B cell (primary cell): ENCODE measurements at places on chromosomes 5 and 9.

DNA sequence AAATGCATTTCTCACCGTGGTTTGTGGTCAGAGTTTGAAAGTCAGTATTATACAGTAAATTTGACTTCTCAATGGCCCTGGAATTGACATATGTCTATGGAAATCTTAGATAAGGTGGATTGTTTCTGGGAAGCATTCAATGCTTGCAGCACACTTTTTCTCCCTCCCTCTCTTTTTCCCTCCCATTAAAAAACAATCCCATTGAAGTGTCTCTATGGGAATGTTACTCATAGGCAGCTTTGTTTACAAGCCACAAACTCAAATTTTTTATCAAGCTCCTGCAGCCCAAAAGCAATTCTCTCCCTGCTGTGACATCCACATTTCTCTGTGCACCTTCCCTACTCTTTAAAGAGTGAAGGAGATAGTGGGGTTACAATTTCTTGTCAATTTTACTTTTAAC is 292.1 kb downstream of the ARRDC3 start:
- no peak for DNase-seq
- H3K27me3 ChIP-seq = no peaks in the 10 kb centered on the region
- no peak overlapping the region for H3K4me3 ChIP-seq
- H3K27ac ChIP-seq = no peak overlapping the region
- H3K4me1 ChIP-seq = no peaks in the 10 kb centered on the region

DNA sequence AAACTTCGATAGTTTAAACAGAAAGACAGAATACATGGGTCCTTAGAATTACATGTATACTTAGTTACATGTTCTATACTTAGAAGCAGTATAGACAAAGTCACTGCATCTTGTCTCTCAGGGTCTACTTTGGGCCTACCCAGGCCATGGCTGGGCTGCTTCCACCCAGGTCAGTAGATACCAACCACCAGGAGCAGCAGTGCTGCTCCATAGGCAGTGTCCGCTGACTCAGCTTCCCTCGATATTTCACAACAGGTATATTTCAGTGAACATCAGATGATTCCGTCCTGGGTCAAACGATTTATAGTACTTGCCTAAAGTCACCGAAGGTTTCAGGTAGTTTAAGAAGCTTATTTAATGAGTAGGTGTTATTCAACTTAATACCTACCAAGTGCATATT is 18.0 kb downstream of the IARS1 start:
- H3K27me3 ChIP-seq = no peaks in the 10 kb centered on the region
- no peak overlapping the region for H3K27ac ChIP-seq
- no peak overlapping the region for H3K4me3 ChIP-seq

- no peak overlapping the region for H3K27ac ChIP-seq
- no peak for DNase-seq
- no peaks in the 10 kb centered on the region for H3K27me3 ChIP-seq
- H3K4me1 ChIP-seq = no peaks in the 10 kb centered on the region
- no peaks in the 10 kb centered on the region for H3K36me3 ChIP-seq
Measured at GRCh38 chr5:179184521-179185050, 124.4 kb downstream of the ZNF354C start.

- no peak overlapping the region for H3K4me3 ChIP-seq
- no peaks in the 10 kb centered on the region for H3K36me3 ChIP-seq
- DNase-seq = no peak
- no peak overlapping the region for H3K27ac ChIP-seq
- H3K4me1 ChIP-seq = no peaks in the 10 kb centered on the region
Measured at GRCh38 chr5:31585895-31586270, 53.0 kb upstream of the PDZD2 start.

GRCh38 chr5:157236423-157236822 is 29.5 kb upstream of the CYFIP2 start:
- H3K27ac ChIP-seq = no peak overlapping the region
- H3K36me3 ChIP-seq = no peaks in the 10 kb centered on the region
- no peaks in the 10 kb centered on the region for H3K27me3 ChIP-seq
- no peak for DNase-seq

- no peak overlapping the region for H3K4me3 ChIP-seq
- no peaks in the 10 kb centered on the region for H3K27me3 ChIP-seq
- H3K4me1 ChIP-seq = peaks cover 7% of the 10 kb centered on the region
- no peaks in the 10 kb centered on the region for H3K36me3 ChIP-seq
- no peak overlapping the region for H3K27ac ChIP-seq
Measured at GRCh38 chr5:1097381-1097987, 14.4 kb downstream of the SLC12A7 start.

DNA sequence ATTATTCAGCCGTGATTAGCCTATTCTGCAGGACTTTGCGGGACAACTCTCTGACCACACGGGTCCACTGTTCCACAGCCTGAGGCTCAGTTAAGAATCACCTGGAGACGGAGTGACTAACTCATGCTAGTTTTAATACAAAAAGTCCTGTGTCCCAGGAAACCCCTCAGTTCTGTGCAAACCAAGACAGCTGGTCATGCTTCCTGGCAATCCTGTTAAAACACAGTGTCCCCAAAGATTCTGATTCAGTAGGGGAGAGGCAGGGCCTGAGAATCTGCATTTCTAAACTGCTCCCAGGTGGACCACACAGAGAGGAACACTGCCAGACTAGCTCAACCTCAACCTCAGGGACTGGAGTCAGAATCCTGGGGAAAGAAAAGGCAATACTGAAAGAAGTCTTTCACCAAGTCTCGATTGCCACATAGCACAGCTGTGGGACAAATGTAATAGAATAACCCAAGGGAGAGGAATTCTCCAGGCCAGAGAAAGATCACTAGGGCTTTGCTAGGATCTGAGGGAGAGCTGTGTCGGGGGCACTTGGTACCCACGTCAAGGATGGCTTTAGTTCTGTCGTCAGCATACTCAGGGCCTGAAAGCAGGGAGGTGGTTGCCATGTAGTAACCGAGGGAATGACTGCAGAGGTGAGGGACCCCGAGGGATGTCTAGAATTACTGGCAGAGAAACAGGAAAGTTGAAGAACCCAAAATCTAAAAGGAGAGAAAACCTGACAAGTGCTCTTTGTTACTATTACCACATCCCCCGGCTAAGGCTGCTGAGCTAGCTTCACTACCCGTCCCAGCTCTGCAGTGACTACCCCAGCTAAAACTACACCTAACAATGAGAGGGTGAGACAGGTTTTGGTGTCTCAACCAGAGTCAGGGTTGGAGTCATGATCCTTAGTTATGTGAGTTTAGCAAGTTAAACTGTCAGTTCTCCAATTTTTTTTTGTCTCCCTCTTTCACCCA is 8.6 kb downstream of the SUSD1 start:
- peaks cover 21% of the 10 kb centered on the region for H3K4me1 ChIP-seq
- H3K36me3 ChIP-seq = no peaks in the 10 kb centered on the region
- H3K27me3 ChIP-seq = no peaks in the 10 kb centered on the region
- no peak overlapping the region for H3K4me3 ChIP-seq

DNA sequence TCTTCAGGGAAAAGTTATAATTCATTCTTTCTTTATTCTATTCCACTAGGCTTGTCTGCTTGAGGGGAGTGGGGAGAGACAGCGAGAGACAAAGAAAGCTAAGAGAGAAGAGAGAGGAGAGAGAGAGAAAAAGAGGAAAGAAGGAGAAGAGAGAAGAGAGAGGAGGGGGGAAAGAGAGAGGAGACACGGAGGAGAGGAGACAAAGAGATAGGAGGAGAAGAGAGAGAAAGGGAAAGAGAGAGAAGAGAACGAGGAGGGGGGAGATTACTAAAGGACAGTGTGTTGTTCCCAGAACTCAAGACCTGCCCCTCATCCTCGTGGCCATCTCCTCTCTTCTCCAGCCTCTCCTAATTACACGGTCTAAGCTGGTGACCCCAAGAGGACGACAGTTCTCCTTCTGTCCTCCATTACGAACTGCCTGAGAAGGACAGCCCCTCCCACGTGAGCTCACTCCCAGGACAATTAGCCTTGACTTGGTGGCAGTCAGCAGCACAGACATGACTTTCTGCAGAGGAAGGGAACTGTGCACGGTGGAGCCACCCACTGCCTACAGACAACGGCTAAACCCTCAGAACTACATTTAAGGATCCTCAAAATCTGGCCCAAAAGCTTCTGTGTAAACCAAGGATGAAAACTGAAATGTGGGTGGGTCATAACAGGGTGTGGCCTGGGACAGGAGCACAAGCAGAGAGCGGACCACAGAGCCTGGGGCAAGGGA is 99.1 kb downstream of the COL23A1 start:
- no peaks in the 10 kb centered on the region for H3K4me1 ChIP-seq
- DNase-seq = no peak
- H3K36me3 ChIP-seq = no peaks in the 10 kb centered on the region
- H3K27me3 ChIP-seq = no peaks in the 10 kb centered on the region

DNA sequence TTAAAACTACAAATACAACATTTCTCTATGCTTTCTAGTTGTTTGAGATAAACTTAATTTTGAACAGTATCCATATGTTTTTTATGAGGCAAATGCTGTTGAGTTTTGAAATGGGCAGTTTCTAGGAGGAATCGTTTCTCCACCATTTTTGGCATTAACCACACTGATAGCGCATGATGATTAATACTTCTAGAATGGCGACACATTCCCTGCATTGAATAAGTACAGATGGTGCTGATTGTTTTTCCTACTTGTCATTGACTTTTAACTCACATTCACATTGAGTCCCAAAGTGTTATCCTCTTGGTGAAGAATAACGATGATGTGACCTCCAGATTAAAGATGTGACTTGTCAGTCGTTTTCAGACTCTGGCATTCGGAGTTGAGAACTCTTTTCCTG is 6.5 kb upstream of the CCDC192 start:
- no peaks in the 10 kb centered on the region for H3K36me3 ChIP-seq
- no peaks in the 10 kb centered on the region for H3K27me3 ChIP-seq
- H3K4me3 ChIP-seq = no peak overlapping the region
- no peaks in the 10 kb centered on the region for H3K4me1 ChIP-seq
- H3K27ac ChIP-seq = no peak overlapping the region
- no peak for DNase-seq

DNA sequence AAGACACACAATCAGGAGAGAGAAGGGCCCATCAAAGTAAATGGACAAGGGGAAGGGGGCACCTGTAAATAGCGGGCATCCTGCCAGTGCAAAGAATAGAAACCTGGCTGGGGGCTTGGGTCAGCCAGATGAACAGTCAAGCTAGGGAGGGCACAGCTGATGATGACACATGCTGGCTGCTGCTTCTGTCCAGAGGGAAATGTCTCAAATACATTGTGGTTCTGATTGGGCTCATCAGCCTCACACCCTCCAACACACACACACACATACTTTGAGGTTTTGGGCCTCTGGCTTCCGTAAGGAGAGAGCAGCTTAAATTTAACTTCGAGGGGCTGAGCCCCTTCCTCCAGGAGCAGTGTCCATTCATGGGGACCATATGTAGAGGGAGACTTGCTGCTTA is 27.6 kb upstream of the SPATA31E1 start:
- H3K36me3 ChIP-seq = no peaks in the 10 kb centered on the region
- DNase-seq = no peak
- H3K27ac ChIP-seq = no peak overlapping the region
- H3K4me1 ChIP-seq = no peaks in the 10 kb centered on the region

- H3K4me3 ChIP-seq = no peak overlapping the region
- H3K4me1 ChIP-seq = no peaks in the 10 kb centered on the region
- no peaks in the 10 kb centered on the region for H3K36me3 ChIP-seq
Measured at GRCh38 chr5:103366918-103367549, 108.5 kb downstream of the MACIR start.

DNA sequence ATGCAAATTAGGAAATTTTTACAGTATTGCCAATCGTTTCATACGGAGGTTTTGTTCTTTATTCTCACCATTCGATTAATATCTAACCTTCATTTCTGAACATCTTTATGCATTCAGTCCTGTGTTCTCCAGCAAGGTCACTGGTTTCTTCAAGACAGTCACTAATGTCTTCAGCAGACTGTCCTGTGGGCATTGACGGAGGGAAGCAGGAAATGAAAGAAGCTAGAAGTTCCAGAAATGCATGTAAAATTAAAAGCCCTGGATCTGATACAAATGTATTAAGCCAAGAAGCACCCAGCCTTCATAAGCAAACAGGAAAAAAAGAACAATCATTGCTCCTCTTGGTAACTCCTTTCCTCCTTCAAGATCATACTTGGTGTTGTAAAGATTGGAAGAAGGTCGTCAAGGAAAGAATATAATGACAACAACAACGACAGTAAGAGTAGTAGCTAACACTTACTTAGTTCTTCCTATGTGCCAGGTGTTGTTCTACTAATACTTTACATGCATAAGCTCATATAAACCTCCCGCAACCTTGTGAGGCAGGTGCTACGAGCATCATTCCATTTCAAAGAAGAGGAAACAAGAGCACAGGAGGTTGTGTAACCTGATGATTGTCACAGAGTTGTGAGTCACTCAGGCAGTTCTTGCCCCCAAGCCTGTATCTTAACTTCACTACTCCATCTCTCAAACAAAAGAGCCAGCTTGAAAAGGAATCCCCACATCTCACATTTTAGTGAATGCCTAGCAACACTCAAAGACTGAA is 59.9 kb upstream of the CER1 start:
- H3K27me3 ChIP-seq = peaks cover 4% of the 10 kb centered on the region
- H3K27ac ChIP-seq = no peak overlapping the region
- H3K4me3 ChIP-seq = no peak overlapping the region
- H3K4me1 ChIP-seq = no peaks in the 10 kb centered on the region
- no peaks in the 10 kb centered on the region for H3K36me3 ChIP-seq

- DNase-seq = no peak
- H3K36me3 ChIP-seq = no peaks in the 10 kb centered on the region
- no peak overlapping the region for H3K4me3 ChIP-seq
- H3K27me3 ChIP-seq = peaks cover 11% of the 10 kb centered on the region
- peaks cover 3% of the 10 kb centered on the region for H3K4me1 ChIP-seq
Measured at GRCh38 chr5:90546216-90546837, 12.3 kb upstream of the ADGRV1 start.

DNA sequence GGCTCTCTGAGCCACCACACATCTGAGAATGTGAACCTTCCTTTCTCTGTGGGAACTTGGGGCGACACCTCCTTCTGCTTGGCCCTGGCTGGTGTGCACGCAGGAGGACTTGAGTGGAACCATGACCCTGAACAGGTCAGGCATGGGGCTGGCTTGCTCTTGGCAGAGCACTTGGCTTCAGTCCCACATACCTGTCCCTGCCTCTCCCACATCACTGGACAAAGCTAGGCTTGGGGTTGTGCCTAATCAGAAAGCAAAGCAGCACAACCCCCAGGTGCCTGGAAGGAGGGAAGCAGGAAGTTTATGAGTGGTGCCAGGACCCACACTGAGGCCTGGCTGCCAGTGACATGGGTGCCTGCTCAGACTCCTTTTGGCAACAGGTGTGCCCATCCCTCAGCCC is 13.2 kb downstream of the GADD45G start:
- no peak overlapping the region for H3K4me3 ChIP-seq
- no peak for DNase-seq
- H3K36me3 ChIP-seq = no peaks in the 10 kb centered on the region
- H3K4me1 ChIP-seq = no peaks in the 10 kb centered on the region

- H3K27ac ChIP-seq = no peak overlapping the region
- H3K36me3 ChIP-seq = no peaks in the 10 kb centered on the region
- peaks cover 11% of the 10 kb centered on the region for H3K27me3 ChIP-seq
- peaks cover 28% of the 10 kb centered on the region for H3K4me1 ChIP-seq
- H3K4me3 ChIP-seq = no peak overlapping the region
Measured at GRCh38 chr9:137293482-137294090, 8.5 kb downstream of the NRARP start.

GRCh38 chr9:136001231-136001630 is 40.1 kb upstream of the UBAC1 start:
- H3K36me3 ChIP-seq = no peaks in the 10 kb centered on the region
- DNase-seq = no peak
- H3K4me1 ChIP-seq = no peaks in the 10 kb centered on the region
- no peak overlapping the region for H3K27ac ChIP-seq
- no peaks in the 10 kb centered on the region for H3K27me3 ChIP-seq
- H3K4me3 ChIP-seq = no peak overlapping the region

- no peaks in the 10 kb centered on the region for H3K27me3 ChIP-seq
- H3K4me1 ChIP-seq = no peaks in the 10 kb centered on the region
Measured at GRCh38 chr5:121976979-121977378, 15.2 kb downstream of the SRFBP1 start.
